Hindlimb muscle (tissue), 1 donor: ENCODE measurements at places on chromosomes 3 and 15.

GRCh38 chr3:170839518-170840100 is 30.4 kb downstream of the RPL22L1 start:
- DNase-seq, result no peak

DNA sequence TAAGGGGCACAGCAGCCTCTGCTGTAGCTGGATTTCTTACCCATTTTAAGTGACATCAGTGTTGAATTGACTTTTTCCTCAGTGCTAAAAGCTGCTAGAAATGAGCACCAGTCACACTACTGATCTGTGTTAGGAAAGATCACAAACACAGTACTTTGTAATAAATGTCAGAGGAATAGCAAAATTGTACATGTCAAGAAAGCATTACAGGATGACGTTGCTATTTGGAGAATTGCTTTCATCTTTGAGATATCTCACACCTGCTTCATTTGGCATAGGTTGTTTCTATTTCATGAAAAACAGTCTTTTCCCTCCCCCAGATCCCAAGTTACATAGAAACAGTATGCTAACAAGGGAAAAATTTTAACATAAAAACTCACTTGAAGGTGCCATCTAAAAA is 77.8 kb downstream of the SLC25A26 start:
- no peak for DNase-seq

- DNase-seq, result no peak
These were observed 15.8 kb downstream of the NR2E3 start for GRCh38 chr15:71826196-71826595.

DNA sequence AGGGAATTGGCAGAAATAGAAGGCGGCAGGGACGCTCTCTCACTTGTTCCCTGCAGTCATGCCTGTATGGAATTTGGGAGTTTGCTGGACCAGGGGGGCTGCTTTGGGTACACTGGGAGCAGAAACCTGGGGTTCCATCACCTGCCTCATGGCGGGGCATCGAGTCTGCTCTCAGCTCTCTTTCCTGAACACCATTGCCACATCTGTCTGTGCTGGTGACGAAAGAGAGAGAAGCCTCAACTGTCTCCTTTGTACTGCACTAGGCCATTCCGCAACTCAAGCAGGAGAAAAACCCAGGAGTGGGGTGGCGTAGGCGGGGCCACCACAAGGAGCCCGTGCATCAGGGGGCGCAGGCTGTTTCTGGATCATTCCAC is 14.0 kb downstream of the TMEM158 start:
- DNase-seq, result no peak

DNA sequence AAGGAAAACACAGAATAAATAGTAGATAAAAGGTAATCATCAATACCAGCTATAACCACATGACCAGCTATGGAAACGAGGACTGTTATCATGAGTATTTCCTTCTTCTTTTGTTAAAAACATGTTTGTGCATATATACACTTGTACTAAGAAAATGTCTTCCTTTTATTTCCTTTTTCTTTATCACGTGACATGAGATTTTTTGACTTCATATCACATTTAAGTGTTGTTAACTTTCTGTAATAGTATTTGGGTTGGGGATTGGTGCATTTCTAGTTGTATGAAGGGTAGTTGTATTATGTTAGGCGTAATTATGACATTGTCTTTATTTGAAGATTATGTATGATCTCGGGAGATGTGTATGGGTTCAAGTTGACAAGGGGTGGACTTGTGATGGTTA is 278.5 kb upstream of the ZNF385D start:
- DNase-seq, result no peak

DNA sequence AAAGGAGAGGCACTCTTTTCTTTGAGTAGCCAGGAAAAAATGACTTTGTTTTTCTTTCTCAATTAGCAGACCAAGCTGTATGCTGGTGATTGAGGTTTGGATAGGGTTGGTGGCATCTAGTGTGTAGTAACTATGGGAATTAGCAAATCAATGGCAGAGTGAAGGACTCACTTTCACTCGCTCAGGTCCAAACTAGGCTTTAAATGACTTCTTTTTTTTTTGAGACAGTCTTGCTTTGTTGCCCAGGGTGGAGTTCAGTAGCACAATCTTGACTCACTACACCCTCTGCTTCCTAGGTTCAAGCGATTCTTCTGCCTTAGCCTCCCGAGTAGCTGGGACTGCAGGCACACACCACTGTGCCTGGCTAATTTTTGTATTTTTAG is 35.9 kb downstream of the PRKCI start:
- no peak for DNase-seq

DNA sequence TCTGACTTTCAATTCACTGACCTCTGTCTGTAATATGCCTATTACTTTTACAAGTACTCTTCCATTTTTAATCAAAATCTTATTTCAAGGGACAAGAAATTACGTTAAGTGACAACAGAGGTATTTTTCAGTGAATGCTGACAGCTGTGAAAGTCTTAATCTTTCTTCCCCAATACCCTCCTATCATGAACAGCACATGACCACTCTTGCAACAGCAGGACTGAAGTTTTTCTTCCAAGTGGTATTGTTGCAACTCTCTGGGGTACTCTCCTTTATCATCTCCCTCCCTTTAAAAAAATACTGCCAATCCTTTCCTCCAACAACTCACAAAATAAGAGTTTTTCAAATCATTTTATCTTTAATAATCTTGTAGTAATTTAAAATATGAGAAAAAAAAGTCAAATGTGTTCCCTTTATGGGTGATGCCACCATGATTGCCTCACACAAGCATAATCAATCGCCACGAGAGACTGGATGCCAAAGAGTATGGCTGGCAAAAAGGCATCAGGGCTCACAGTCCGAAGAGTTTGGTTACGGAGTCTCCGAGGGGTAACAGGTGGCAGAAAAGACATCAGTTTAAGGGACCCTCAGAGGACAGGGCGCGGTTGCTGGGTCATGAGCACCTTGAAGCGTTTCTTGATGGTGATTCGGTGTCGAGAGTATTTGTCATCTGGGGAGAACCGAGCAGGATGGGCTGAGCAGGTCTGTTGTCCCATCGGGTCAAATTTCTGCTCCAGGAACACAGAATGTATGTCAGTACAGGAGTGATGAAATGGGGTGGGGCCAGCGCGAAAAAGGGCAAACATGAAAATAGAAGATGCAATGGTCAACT is 1.3 kb downstream of the NOP10 start:
- no peak for DNase-seq

DNA sequence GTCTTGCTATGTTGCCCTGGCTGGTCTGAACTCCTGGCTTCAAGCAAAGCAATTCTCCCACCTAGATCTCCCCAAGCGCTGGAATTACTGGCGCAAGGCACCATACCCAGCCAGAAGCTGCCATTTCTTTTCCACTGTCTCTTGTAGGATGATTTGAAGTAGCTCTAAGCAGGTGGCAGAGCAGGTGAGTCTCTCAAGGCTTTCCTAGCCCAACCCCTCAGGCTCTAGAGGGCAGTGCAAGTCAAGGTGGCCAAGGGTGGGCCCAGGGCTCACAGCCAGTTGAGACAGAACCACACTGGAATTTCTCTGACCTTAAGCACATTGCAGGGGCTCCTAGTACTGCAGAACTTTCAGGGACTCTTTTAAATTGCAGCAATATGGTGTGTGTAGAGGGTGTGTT is 15.6 kb upstream of the DAG1 start:
- DNase-seq, result no peak

DNA sequence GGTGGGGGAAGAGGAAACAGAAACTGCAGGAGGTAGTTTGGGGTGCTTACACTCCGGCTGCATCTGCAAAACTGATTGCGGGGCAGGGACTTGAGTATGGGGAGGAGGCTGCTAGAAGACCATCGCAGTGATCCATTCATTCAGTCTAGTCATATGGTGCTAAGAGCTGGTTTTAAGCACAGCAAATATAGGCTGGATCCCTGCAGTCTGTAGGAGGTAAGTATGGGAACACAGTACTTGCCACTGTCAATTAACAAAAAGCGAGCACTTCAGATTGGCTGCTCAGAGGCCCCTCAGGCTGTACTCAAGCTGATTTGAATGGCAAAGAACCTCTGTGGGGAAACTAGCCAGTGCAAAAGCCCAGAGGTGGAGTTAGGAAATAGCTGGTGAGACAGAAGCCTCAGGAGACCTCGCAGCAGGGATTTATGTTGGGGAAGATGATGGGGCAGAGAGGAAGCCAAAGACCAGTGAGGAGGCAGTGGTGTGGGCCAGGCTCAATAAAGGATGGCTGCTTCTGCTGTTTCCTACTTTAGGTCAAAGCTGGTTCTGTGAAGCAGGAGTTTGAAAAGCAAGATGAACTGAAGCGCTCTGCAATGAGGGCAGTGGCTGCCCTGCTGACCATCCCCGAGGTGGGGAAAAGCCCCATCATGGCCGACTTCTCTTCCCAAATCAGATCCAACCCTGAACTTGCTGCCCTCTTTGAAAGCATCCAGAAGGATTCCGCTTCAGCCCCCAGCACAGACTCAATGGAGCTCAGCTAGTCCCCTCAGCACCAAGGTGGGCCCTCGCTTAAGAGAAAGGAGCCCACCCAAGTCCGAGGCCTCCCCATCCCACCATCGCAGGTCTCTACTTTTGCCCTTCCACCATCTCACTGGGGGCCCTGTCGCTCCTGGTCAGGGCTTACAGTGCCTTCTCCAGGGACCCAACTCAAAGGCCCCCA is 7.9 kb downstream of the RPL32 start:
- DNase-seq, result no peak
